Adipocyte (in vitro differentiated cells): ENCODE measurements at places on chromosomes 6 and 20.

DNA sequence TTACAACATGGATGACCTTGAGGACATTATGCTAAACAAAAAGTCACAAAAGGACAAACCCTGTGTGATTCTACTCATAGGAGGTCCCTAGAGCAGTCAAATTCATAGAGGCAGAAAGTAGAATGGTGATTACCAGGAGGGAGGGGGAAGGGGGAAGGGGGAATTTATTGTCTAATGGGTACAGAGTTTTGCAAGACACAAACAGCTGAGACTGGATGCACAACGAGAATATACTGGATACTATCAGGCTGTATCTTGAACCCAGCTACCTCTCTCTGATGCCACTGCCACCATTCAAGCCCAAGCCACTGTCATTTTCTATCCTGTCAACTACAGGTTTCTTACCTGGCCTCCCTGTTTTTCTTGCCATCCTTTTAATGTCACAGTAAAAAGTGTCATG lies 252.3 kb downstream of the ATXN1 start:
- DNase-seq = no peak

DNA sequence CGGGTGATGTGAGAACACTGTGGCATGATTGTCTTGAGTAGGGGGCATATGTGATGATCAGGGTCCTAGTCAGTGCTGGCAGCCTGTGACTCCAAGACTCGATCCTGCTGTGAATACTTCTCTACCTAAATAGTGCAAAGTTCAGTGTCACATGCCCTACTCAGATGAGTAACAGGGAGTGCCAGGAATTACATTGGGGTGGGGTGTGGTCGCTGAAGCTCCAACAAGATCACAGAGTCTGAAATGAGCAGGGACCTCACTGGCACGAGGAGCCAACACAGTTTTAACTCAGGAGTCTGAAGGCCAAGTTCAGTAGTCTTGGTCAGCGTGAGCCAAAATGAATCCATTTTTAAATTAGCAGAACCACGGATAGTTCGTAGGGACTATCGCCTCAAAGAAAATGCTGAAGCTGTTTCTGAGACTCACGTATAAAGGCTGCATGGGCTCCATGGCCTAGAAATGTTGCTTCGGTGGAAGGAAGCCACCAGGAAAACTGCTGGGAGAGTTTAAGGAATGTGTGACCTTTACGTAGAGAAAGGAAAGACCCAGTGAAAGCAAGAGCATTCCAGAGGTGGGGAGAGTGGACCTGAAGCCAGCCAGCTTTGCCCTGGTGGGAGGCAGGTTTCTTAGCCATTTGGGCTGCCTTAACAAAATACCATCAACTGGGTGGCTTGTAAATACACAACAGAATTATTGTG lies 72.2 kb downstream of the RPP40 start:
- no peak for DNase-seq

DNA sequence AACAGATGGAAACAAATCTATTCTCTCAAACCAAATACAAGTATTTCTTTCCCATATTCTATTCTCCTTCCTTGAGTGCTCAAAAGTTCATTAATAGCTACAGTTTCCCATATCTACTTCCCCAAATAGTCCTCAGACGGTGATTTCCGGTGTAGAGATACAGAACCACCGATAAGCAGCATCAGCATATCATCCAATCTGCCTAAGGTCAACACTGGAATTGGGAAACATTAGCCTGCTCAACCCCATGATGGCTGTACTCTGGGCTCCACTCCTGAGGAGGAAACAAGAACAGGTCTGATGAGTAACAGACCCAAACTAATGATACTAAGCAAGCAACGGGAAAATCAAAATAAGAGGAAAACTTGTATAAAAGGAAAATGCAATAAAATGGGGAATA lies 115.6 kb downstream of the EPB41L2 start:
- no peak for DNase-seq

GRCh38 chr6:130320908-130321307 lies 44.9 kb upstream of the TMEM200A start:
- no peak for DNase-seq

- no peak for DNase-seq
Measured at GRCh38 chr20:58991715-58992114, 10.7 kb downstream of the NELFCD start.

- DNase-seq = no peak
Measured at GRCh38 chr6:568954-569523, 87.9 kb downstream of the HUS1B start.

- peak; percentile 66 for DNase-seq
Measured at GRCh38 chr6:149318581-149319286, 1.2 kb downstream of the TAB2 start.

GRCh38 chr6:73227606-73228255 lies 2.4 kb upstream of the KHDC1L start:
- no peak for DNase-seq

GRCh38 chr6:160510199-160510598 lies 153.9 kb downstream of the LPA start:
- peak; percentile 22 for DNase-seq

DNA sequence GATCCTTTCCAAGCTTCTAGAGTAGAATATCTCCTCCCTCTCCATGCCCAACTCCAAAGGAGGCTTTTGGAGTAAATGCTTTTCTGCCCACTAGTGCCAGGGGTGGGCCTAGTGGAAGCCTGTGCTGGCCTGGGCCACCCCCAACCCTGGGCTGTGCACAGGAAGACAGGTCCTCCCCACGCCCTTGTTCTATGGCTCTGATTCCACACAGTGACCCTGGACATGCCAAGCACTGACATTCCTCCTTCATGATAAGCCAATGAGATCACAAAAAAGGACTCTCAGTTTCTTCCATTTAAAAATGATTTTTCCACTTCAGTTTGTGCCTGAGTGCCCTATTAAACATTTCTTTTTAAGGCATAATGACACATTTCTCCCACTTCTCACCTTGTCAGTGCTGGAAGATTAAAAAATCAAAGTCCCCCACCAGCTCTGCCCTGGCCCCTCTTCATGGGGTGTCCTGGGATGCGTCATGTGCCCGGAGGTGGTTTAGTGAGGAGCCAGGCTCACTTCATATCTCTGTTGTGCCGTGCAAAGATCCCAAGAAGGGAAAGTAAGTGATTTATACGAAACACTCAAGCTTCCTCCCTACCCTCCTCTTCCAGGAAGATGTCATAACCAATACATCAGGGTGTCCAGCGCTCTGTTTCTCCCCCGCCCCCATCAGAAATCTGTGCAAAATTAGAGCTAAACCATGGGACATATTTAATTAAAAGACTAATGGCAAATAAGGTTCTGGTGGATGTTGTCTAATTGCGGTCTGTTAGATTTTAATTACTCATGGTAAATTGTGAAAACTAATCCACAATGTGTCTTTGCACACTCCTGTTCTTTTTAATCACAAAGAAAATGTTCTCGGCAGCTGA lies 255.0 kb downstream of the NRN1 start:
- peak; percentile 4 for DNase-seq

DNA sequence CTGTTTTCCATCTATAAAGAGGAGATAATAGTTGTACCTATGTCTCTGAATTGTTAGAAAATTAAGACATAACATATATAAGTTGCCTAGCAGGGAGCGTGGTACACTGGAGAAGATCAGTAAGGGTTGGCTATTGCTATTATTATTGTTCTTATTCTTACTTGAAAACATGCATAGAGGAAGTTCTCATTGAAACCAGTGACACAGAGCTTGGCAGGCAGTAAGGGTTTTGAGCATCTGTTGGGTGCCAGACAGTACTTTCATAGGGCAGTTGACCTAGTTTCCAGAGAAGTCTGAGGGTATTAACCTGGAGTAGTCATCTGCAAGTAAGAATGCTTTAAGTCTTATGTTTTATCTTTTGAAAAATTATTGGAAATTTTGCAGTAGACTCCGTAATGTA lies 13.3 kb upstream of the SGK1 start:
- DNase-seq = no peak

DNA sequence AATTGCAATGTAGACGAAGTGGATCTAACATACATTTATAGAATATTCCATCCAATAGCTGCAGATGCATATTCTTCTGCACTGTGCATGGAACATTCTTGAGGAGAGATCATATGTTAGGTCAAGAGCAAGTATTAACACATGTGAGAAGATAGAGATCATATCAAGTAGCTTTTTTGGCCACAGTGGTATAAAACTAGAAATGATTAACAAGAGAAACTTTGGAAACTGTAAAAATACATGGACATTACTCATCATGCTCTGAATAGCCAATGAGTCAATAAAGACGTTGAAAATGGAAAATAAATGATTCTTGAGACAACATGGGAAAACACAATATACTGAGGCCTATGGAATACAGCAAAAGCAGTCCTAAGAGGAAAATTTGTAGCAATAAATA lies 94.2 kb downstream of the STXBP5 start:
- no peak for DNase-seq

GRCh38 chr6:84220809-84221409 lies 6.5 kb downstream of the CEP162 start:
- DNase-seq = peak; percentile 68

GRCh38 chr6:26286168-26286877 lies 78.7 kb upstream of the BTN3A2 start:
- DNase-seq = peak; percentile 84

- peak; percentile 91 for DNase-seq
Measured at GRCh38 chr20:56439771-56440291, 27.8 kb downstream of the CASS4 start.

- no peak for DNase-seq
Measured at GRCh38 chr6:157436944-157437336, 56.0 kb downstream of the ZDHHC14 start.

GRCh38 chr20:56249244-56249955 lies 868 bp downstream of the MC3R start:
- no peak for DNase-seq

DNA sequence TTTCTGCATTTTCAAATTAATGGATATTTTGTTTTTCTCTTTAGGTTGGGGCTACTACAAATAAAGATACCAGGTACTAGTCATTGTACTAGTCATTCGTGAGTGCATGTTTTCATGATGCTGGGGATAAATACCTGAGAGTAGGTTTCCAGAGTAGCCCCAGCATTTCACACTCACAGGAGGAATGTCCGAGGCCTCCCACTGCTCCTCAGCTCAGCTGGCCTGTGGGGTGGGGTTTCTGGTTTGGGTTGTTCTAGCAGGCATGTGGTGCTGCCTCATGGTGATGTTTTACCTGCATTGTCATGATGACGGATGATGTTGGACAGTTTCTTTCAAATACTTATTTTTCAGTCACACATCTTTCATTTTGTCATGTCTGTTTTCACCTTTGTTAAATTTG lies 144.5 kb downstream of the SMOC2 start:
- DNase-seq = no peak

- DNase-seq = no peak
Measured at GRCh38 chr6:82551831-82552230, 188.2 kb downstream of the TPBG start.

DNA sequence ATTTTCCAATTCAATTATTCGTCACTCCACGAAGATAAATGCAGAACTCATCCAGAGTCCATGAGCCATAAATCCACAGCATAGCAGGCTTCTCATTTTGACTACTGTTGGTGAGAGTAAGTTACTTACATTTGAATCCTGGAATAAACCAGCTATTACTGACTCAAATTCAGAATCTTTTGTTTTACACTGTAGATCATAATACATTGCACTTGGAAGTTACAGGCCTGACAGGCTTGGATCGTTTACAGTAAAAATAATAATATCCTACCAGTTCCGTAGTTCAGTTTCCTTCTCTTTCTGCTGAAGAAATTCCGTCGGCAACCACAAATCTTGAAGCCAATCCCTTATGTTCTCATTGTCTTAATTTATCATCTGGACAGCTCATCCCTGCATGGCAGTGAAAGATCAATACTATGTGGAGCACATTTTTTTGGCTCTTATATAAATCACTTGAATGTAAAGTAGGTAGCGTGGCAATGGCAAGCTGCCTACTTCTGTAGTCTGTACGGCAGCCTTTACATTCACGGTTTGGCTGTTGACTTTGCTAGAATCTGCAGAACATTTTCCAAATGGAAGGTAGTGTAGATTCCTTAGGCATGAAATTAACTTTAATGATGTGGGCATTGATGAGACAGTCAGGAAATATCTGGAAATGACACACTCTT lies 142.9 kb downstream of the WDR27 start:
- DNase-seq = no peak

GRCh38 chr20:59145247-59145923 lies 18.2 kb upstream of the ZNF831 start:
- no peak for DNase-seq

DNA sequence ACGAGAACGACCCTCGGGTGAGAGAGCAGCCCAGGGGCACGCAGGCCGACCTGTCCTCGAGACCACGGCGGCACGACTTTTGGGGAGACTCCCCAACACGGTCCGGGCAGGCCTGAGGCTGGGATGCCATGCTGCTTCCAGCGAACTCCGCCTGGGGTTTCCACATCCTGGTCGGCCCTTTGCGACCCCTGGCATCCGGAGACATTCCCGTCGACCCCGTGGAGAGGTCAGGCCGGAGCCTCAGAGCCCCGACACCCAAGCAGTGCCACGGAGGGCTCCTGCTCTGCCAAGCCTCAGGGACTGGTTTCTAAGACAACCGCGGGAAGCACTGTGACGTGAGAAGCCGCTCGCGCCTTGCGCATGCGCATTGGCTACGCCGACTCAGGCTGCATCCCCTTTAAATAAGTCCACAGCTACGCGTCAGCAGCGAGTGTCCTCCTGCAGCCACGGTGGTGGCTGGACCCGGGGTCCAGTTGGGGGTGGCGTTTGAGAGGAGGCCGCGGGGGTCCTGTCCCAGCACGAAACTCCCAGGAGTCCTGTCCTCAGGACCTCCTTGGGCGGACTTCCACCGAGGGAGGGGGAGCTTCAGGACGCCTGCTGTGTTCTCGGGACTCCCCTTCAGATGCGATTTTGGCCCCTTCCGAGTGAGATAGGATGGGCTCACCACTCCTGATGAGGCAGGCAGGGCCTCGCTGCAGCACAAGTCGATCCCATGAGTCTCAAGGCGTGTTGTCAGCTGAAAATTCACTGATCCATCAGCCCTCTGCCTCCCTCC lies 1089.3 kb upstream of the DEFB115 start:
- DNase-seq = no peak

- peak; percentile 18 for DNase-seq
Measured at GRCh38 chr6:21915707-21916260, 322.2 kb downstream of the SOX4 start.

DNA sequence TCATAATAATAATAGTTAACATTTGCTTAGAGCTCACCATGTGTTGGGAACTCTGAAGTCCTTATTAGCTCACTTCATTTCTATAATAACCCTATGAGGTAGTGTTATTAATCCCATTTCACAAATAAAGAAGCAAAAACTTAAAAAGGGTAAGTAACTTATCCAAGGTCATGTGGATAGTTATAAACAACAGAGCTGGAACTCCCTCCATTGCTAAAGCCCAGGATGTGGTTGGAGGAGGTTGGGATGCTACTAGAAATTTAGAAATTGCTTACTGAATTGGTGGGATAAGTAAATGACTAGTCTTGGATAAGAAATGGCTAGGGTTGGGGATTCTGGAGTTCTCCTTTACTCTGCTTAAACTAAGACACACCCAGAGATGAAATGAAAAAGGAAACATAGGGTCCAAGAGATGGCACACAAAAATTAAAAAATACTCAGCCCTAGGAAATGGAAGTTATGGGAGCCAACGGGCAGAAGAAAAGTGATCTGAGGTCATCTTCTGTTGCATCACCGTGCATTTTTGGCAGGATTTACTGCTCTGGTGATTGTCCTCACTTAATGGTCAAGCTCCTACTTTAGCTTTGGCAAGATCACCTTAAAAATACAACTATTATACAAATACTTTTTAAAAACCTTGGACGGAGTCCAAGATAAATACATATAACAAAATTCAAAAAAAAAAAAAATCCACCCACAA lies 7.7 kb upstream of the CLIC5 start:
- DNase-seq = no peak
